ENCODE measurements at places on chromosomes 2 and 18. TPM values are rescaled to one million over a fixed set of nuclear protein-coding genes. Genes with fewer than 3 reads are reported as not detected.

GRCh38 chr18:33694593-33694992 lies 116.6 kb downstream of the ASXL3 start:
- no peak for DNase-seq

- DNase-seq: no peak
Observed at GRCh38 chr2:167187978-167188967, 300.0 kb downstream of the XIRP2 start.

- no peak for DNase-seq
Observed at GRCh38 chr2:207784898-207785297, 15.2 kb upstream of the FZD5 start.

IL1R1 gene
- 1.5 TPM for total RNA-seq

GRCh38 chr2:195667974-195668373 lies 10.9 kb downstream of the SLC39A10 start:
- no peak for DNase-seq

DNA sequence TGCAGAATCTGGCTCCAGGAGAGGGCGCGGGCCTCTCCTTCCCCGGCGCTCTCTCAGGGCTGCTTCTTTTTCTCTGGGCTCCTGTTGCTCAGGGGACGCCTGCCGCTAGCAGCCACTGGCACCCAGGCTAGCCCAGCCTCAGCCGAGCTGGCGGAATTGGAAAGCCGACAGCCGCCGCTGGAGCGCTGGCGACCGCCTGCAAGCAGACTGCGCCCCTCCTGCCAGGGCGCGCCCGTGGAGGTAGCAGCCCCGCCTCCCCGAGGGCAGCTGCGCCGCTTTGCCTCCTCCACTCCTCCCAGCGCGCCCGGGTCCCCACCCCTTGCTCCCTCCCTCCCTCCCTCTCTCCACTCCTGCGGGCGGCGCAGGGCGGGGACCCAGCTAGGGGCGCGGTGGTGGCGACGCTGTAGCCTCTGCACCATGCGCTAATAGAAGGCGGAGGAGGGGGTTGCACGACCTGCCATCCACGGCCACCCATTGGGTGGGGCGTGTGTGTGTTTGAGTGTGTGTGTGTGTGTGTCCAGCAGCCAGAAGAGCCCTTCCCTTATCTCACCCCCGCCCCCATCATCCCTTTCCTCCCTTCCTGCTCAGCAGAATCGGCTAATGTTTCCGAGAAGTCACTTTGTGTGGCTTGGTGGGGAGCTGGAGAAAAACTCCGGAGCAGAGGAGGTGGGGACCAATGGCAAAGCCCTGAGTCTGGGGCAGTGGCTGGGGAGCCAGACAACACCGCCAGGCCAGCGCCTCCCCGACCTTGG lies at the start of gene SCN9A:
Gene SCN9A (minus strand): TSS at position 209 of the 752 bp plus-strand sequence. CDS start 64,188 bp downstream, outside the sequence.
- DNase-seq: peak; percentile 83

DNA sequence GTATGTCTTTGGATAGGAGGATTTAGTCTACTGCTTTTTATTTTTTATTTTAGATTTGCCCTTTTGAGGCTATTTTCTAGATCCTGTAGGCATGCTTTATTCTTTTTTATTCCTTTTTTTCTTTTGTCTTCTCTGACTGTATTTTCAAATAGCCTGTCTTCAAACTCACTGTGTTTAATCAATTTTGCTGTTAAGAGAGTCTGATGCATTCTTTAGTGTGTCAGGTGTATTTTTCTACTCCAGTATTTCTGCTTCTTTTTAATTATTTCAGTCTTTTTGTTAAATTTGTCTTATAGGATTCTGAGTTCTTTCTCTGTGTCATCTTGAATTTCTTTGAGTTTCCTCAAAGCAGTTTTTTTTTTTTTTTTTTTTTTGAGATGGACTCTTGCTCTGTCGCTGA lies 113.5 kb downstream of the NAT8 start:
- no peak for DNase-seq

DNA sequence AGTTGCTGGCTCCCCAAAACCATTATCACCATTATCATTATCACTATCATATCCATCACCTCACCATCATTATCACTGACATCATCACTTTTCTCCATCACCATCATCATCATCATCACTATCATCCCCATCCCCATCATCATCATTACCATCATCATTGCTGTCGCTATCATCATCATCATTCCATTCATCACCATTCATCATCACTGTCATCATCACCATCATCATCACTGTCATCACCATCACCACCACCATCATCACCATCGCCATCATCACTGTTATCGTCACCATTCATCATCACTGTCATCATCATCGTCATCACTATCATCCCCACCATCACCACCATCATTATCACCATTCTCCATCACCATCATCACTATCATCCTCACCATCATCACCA lies 9.0 kb downstream of the HPCAL1 start:
- DNase-seq: no peak

ZSWIM2 gene
- total RNA-seq: not detected
